GM03348 (cell line): ENCODE measurements at places on chromosomes 5 and 9.

DNA sequence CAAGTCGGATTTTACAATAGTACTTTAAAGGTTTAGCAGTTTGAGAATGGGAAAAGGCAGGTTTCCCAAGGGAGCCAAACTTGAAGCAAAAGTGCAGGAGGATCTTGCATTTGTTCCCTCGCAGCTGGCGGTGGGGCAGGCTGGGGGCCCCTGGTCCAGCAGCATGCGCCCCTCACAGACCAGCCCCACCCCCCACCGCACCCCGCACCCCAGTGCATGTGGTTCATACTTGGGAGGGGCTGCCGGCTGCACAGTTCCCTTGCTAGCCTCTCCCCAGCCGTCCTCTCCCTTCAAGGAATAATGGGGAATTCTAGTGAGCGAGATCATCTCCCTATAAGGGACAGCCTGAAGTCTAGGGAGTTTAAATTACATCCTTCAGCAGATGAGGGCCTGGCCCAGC is 273.1 kb upstream of the IRX2 start:
- DNase-seq, result no peak

GRCh38 chr5:155147222-155147621 is 133.7 kb downstream of the KIF4B start:
- DNase-seq, result peak; percentile 16

GRCh38 chr9:95813923-95814322 is 61.6 kb upstream of the ERCC6L2 start:
- DNase-seq, result no peak

GRCh38 chr9:94498801-94499453 is 56.0 kb upstream of the PCAT7 start:
- DNase-seq, result no peak

GRCh38 chr5:40675396-40676133 is 4.2 kb upstream of the PTGER4 start:
- DNase-seq, result no peak

- DNase-seq, result no peak
Measured at GRCh38 chr9:138122201-138122600, 244.6 kb downstream of the CACNA1B start.

DNA sequence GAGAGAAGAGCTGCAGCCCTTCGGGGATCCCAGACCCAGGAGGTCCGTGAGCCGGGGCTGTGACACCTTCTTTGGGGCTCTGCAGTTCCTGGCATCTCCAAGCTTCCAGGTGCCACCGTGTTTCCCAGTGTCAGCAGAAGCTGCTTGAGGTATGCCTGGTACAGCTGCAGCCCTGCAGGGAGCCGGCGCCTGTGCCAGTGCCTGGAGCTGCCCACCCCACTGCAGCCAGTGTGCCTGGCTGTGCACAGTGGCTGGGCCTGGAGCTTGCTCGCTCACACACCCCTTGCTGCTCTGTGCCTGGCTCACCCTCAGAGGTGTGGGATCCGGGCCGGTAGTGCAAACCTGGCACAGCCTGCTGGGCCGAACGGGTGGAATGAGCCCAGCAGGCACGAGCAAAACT is 65.5 kb downstream of the NACC2 start:
- DNase-seq, result no peak

GRCh38 chr5:104928906-104929520 is 1366.4 kb upstream of the NUDT12 start:
- DNase-seq, result no peak

GRCh38 chr9:80554301-80554700 is 982.5 kb downstream of the TLE4 start:
- no peak for DNase-seq
